ENCODE measurements at places on chromosomes 7 and 10. TPM values are rescaled to one million over a fixed set of nuclear protein-coding genes. Genes with fewer than 3 reads are reported as not detected.

GRCh38 chr10:131546086-131546810, 234.7 kb upstream of the TCERG1L start:
- H3K4me1 ChIP-seq = no peaks in the 10 kb centered on the region
- H3K27ac ChIP-seq = no peak overlapping the region
- no peaks in the 10 kb centered on the region for H3K36me3 ChIP-seq
- no peak overlapping the region for H3K4me3 ChIP-seq

- no peaks in the 10 kb centered on the region for H3K36me3 ChIP-seq
- no peaks in the 10 kb centered on the region for H3K27me3 ChIP-seq
- H3K4me1 ChIP-seq = no peaks in the 10 kb centered on the region
- no peak overlapping the region for H3K27ac ChIP-seq
Measured at GRCh38 chr10:93280699-93281366, 201.3 kb downstream of the MYOF start.

DNA sequence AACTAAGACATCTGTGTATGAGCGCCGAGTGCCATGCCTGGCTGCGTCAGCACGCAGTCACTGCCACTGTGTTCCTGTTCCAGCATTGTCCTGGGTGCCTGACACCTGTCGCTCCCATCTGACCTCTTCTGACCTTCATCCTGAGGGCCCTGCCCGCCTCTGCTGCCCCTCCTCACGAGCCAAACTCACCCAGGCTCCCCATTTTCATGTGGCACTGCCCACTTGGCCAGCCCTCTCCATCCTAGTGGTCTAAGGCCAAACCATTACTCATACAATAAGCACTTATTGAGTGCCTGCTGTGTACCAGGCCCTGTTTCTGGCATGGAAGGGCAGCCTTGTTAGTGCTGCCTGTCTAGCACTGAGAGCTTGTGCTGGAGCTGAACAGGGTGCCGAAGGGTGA, 77.2 kb upstream of the PCBD1 start:
- no peaks in the 10 kb centered on the region for H3K36me3 ChIP-seq
- no peaks in the 10 kb centered on the region for H3K27me3 ChIP-seq
- H3K27ac ChIP-seq = no peak overlapping the region
- no peak overlapping the region for H3K4me3 ChIP-seq

Gene TRIM24
- polyA plus RNA-seq = 6.9 TPM

Gene DDX50
- polyA plus RNA-seq = 13.6 TPM

Measured in sigmoid colon (tissue), 7 donors.